ENCODE measurements at places on chromosomes 5 and 9.
A peak's percentile ranks its signal among the peaks of the same experiment; 100 is the strongest.

GRCh38 chr9:36517131-36517530, 55.6 kb upstream of the MELK start:
- DNase-seq = no peak

- DNase-seq = no peak
These were observed 238.6 kb downstream of the SLF1 start for GRCh38 chr5:94857111-94857510.

DNA sequence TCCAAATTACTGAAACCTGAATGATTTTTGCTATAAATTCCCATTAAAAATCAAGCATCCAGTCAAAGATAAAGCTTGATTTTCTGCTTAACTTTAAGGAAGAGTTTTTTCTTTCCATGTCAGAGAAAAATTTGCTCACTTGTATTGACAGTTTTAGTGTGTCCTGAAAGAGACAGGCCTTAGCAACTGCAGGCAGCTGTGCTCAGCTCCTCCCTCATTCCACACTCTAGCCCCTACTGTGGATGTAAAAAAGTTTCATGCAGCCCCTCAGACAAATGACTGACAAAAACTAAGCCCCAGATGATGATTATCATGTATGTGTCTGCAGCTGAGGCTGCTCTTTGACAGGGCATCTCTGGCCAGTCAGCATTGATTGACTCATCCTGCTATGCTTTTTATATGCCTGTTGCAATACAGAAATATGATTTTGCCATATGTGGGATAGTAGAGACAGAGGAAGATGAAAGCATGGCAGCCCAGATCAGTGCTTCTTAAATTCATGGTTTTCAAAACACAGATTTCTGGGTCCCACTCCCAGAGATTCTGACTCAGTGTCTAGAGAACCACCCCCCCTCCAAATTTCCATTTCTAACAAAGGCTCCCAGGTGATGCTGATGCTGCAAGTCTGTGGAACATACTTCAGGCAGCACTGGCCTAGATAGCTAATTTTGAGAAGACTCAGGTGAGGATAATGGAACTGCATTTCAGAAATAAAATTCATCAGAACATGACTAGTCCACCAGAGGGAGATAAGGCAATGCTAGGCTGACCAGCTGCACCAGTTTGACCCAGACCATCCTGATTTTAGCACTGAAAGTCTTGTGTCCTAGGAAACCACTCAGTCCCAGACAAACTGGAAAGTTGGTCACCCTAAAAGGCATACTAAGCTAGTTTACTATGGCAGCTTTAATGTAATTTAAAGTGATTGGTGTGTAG, 298.7 kb upstream of the KCNN2 start:
- no peak for DNase-seq

- DNase-seq = no peak
These were observed 7.4 kb upstream of the AMACR start for GRCh38 chr5:34015120-34015822.

DNA sequence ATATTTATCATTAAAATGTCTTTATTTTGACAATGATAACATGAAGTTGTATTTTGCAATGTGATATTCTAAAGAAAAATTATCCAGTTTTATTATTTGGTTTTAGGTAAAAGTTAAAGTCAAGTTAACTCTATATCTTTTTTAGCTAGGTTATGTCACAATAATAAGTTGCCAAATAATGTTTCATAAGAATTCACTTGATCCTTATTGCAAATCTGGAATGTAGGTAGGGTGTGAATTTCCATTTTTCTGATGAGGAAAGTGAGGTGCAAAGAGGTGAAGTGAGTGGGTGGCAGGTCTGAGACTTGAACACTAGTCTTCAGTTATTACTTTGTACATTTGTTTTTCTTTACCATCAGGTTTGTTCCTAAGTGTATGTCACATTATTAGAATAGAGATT, 21.5 kb downstream of the SPINK5 start:
- no peak for DNase-seq

GRCh38 chr9:96566498-96567202, 53.0 kb downstream of the CDC14B start:
- peak; percentile 21 for DNase-seq

GRCh38 chr5:177128551-177128981, 5.0 kb upstream of the NSD1 start:
- no peak for DNase-seq

- DNase-seq = no peak
These were observed 14.8 kb upstream of the SLC30A5 start for GRCh38 chr5:69078921-69079540.

GRCh38 chr9:102054811-102055210, 316.4 kb upstream of the GRIN3A start:
- DNase-seq = no peak

DNA sequence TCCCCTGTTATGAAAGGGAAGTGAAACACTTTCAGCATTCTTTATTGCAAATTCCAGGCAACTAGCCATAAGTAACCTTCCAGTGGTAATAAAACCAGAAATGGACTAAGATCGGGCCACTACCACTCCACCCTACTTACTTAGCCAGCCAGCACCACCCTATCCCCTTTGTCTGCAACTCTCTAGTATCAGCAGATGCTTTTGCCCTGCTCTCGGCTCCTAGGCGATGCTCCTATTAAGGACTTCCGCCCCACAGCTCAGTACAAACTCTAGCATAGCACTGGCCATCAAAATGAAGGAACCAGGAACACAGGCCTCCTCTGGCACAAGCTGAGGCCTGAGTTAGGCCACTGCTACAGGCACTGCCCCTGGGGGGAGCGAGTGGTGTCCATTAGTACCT, 81.2 kb downstream of the GLDC start:
- no peak for DNase-seq

- no peak for DNase-seq
These were observed 63.7 kb upstream of the FANCC start for GRCh38 chr9:95381221-95381620.

DNA sequence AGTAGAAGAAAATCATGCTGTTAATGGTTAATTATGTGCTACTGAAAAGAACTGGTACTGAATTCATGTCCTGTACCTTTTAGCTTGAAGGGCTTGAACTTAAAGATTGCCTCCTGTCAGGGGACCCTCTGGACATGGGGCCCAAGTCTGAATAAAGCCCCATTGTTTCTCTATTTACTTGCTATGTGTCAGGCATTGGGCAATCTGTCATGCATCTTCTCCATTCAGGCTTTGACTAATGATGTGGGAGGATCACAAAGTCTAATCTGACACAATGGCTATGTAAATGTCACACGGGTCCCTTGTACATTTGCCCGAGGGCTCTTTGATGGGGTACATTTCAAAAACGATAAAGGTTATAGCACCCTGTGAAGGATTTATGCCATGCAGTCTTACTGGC, 64.0 kb upstream of the TUSC1 start:
- peak; percentile 1 for DNase-seq

- DNase-seq = no peak
These were observed 47.1 kb downstream of the CDK5RAP2 start for GRCh38 chr9:120532891-120533290.

DNA sequence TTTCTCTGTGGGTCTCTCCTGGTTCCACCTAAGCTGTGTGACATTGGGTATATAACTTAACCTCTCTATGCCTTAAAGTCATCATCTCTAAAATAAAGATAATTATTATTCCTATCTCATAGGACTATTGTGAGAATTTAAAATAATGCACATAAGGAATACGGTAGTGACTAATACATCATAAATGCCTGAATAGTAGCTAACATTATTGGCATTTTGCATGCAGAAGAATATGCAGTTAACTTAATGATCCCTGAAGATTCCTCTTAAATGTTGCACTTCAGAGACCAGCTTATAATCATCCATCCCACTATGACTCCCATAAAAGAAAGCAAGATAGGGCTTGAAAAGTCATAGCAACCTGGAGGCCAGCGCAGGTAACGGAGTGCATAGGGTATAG, 32.4 kb downstream of the OXCT1 start:
- no peak for DNase-seq

DNA sequence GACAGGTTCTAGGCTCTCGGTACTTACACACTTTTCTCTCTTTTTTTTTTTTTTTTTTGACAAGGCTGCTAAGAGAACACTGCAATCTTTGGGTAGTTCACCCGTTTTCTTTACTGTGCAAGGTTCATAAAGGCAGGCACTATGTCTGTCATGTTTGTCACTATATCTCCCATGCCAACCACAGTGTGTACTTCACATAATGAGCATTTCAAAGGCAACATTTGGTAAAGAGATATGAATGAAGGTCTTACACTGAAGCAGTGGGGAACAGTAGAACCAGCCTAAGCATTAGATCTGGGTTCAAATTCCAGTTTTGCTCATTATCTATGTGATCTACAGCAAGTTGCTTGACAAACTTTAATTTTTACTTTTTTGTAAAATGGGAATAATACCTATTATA, 1.5 kb upstream of the HMGCR start:
- no peak for DNase-seq

GRCh38 chr9:127773272-127773671, 5.2 kb downstream of the SH2D3C start:
- DNase-seq = no peak
